Left lung (tissue), 14 donors: ENCODE measurements at places on chromosomes 16 and 17. TPM values are rescaled to one million over a fixed set of nuclear protein-coding genes. Genes with fewer than 3 reads are reported as not detected.

Gene ANKS4B
- polyA plus RNA-seq: 0.18 TPM

Gene TBX6
- polyA plus RNA-seq: 0.79 TPM

Gene CCL23
- polyA plus RNA-seq: not detected

Gene RAB11FIP4
- polyA plus RNA-seq: 7.2 TPM

Gene TRPV3
- 1.6 TPM for polyA plus RNA-seq

Gene SCNN1G
- 4.6 TPM for polyA plus RNA-seq

Gene PIRT
- polyA plus RNA-seq: 0.04 TPM

Gene TNP2
- not detected for polyA plus RNA-seq

Gene ITGAD
- polyA plus RNA-seq: not detected

GRCh38 chr17:81931557-81932332 is 4.2 kb upstream of the MAFG start:
- DNase-seq: no peak

DNA sequence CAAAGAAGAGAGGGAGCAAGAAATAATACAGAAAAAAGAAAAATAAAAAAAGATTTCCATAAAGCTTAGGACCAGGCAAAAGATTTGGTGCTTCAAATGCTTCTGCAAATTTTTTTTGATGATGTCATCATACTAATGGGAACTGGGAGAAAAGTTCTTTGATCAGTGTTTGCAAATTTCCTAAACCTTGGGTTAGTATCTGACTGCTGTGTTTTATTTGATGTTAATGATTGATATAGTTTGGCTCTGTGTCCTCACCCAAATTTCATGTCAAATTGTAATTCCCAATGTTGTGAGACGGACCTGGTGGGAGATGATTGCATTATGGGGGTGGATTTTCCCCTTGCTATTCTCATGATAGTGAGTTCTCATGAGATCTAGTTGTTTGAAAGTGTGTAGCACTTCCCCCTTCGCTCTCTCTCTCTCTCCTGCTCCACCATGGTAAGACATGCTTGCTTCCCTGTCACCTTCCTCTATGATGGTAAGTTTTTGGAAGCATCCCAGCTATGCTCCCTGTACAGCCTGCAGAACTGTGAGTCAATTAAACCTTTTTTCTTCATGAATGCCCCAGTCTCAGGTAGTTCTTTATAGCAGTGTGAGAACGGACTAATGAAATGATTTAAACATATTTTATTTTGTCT is 72.6 kb downstream of the TMEM100 start:
- DNase-seq: no peak

DNA sequence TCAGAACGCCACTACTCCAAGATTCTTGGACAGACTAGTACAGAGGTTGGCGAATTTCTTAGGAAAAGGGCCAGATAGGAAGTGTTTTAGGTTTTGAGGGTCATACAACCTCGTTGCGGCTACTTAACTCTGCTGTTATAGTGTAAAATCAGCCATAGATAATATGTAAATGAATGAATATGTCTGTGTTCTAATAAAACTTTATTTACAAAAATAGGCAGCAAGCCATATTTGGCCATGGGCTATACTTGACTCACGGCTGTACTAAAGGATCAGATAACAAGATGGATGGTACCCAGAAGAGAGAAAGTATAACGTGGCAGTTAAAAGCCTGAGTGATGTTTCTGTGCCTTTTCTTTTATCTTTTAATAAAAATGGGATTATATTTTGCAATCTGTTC is 125.5 kb downstream of the HS3ST4 start:
- no peak for DNase-seq

DNA sequence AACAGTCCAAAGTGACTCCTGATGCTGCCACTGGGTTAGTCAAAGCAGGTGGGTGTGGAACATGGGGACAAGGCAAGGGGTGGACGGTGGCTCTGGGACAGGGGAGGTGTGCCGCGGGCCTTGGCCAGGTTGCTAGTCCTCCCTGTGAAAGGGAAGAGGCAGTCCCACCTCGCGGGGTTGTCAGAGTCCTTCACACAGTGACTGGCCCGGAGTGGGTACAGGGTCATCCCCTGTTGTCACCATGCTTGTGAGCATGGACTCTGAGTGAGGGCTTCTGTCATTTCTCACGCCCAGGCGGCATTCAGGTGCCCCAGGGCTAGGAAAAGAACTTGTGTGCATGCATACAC is 3.1 kb upstream of the ZNF469 start:
- DNase-seq: no peak

GRCh38 chr16:83245061-83245460 is 562.7 kb upstream of the HSBP1 start:
- no peak for DNase-seq

GRCh38 chr16:81555660-81556059 is 111.1 kb downstream of the CMIP start:
- DNase-seq: no peak

- no peak for DNase-seq
Observed at GRCh38 chr17:66126231-66126630, 65.7 kb downstream of the CEP112 start.

DNA sequence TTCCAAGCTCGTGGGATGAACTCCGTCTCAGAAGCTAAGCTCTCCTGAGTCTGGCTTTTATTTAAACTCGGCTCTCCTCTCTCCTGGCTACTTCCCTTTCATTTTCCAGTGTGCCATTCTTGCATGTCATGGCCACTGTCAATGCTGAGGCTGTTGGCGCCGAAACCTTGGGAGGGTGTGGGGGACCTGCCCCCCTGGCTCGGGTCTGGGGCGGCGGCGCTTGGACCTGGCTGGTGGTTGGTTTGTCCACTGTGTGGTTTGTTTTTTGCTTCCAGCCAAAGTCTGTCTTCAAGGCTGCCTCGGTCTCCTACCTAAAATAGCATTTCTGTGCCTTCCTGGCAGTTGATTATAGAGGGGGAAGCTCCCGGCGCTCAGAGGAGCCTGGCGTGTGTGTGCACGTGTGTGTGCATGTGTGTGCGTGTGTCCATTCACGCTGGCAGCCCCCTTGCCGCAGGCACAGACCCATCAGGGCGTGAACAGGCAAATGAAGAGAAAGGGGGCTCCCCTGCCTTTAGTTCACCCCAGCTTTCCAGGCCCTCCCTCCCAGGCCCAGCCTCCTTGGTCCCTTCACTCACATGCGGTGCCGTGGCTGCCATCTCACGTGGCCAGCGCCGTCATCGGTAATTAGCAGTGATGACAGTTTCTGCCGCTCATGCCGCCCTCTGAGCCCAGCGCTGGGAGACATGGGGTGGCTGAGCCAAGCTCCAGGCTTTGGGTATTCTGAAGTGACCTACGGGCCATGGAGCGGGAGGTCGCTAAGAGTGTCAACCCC is 179.9 kb downstream of the SEC14L1 start:
- peak; percentile 39 for DNase-seq

GRCh38 chr17:41483531-41483930 is 2.6 kb upstream of the KRT35 start:
- DNase-seq: no peak

- peak; percentile 53 for DNase-seq
Observed at GRCh38 chr16:86063760-86064405, 164.9 kb downstream of the IRF8 start.

DNA sequence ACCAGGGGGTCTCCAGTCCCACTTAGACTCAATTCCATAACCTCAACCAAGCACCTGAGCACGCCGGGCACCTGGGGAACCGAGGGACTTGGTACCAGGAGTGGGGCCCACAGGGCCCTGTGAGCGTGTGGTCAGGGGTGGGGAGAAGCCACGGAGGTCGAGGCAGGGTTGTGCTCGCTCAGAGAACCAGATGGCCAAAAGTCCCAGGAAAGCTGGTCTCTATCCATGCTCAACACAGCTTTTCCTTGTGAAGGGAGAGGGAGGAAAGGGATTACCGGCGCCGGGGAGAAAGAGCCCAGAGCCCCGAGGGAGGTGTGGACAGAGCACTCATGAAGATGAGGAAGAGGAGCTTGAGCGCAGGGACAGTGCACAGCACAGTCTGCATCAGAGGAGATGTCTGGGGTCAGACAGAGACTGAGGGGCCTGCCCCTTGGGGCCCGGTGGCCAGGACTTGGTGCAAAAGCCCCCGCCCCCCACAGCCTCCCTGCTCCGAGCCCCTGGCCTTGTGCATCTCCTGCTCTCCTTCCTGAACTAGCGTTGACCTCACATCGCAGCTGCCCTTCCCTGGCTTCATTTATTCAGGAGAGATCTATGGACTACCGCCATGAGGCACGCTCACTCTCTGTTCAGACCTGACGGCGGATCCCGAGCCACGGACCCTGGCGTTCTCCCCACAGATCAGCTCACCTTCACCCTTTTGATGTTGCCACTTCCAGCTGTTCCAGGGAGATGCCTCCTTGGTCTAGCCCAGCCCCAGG is 355.4 kb upstream of the TNRC6C start:
- DNase-seq: no peak

DNA sequence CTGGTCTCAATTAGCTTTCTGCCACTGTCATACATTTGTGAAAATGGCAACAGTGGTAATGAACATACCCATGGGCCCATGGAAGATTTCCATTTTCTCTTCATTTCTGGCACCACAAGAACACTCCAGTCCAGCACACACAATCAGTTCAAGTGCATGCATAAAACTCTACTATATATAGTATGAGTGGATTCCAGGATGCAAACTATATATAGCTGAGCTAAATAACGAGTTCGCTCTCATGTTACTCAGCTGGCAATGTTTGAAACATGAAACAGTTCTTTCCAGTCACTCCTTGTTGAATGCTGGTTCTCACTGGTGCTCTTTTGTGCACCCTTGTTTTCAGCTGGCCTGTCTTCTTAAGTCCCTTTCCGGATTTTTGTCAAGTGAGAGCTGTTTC is 75.2 kb upstream of the DHX40 start:
- DNase-seq: no peak

DNA sequence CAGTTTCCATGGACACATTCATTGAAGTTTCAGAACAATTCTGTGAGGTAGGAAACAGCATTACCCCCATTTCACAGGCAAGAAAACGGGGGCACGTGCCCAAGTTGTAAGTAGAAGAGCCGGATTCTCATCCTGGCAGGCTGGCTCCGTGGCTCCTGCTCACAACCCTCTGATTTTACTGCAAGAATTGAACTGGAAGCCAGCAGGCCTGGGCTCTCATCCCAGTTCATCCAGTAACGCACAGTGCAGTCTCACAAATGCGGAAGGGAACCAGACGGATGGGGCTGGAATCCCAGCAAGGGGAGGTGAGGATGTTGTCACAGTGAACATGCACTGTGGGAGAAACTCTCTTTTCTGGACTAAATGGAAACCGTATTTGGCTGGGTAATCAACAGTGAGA is 40.7 kb upstream of the DOC2B start:
- no peak for DNase-seq

DNA sequence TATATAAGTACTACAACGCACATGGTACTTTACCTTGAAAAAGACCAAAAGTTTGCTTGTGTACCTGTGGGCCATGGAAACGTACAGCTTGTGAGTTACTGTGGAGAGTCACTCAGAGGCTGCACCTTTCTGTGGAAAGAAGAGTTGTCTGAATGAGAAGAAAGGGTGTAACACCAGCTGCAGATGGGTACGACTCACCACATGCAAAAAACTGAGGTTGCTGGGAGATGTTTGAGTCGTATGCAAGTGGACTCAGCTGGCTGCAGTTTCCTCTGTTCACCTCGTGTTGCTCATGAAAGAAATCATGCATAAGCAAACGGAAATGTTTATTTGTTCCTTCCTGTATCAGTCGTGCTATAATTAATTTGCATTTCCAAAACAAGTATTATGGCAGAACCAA is 22.4 kb upstream of the DYNLRB2 start:
- DNase-seq: no peak

GRCh38 chr16:50311891-50312501 is 45.6 kb downstream of the ADCY7 start:
- no peak for DNase-seq

GRCh38 chr16:61215605-61216004 is 820.6 kb downstream of the CDH8 start:
- no peak for DNase-seq

DNA sequence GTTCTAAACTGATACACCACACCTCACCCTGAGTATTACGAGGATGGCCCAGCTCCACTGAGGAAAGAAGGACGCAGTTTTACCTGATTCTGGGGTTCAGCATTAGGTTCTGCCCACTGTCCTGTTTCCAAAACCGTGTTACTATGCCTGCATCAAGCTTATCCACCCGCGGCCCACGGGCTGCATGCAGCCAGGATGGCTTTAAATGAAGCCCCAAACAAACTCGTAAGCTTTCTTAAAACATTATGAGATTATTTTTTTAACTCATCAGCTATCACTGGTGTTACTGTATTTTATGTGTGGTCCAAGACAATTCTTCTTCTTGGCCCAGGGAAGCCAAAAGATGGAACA is 4.0 kb upstream of the CD300LG start:
- DNase-seq: no peak
